ENCODE measurements at places on chromosomes 6 and 20. TPM values are rescaled to one million over a fixed set of nuclear protein-coding genes. Genes with fewer than 3 reads are reported as not detected.

Gene TBC1D32
- 11.1 TPM for total RNA-seq

Gene CLPSL2
- total RNA-seq, result not detected

Gene POPDC3
- 64.8 TPM for total RNA-seq

Gene LRP11
- 50.9 TPM for total RNA-seq

Gene SYNCRIP
- total RNA-seq, result 107 TPM

Gene PBOV1
- total RNA-seq, result not detected

Gene CTCFL
- not detected for total RNA-seq

Gene PSORS1C1
- total RNA-seq, result 0.64 TPM

Gene DEFB124
- total RNA-seq, result not detected

Gene SLC22A23
- 1.6 TPM for total RNA-seq

Gene ROS1
- 53.4 TPM for total RNA-seq

Gene ZC3H12D
- 0.06 TPM for total RNA-seq

Gene DPPA5
- total RNA-seq, result not detected

GRCh38 chr6:16717275-16717942 is 43.9 kb downstream of the ATXN1 start:
- DNase-seq, result no peak

GRCh38 chr20:31860390-31861134 is 9.8 kb downstream of the DUSP15 start:
- DNase-seq, result no peak

DNA sequence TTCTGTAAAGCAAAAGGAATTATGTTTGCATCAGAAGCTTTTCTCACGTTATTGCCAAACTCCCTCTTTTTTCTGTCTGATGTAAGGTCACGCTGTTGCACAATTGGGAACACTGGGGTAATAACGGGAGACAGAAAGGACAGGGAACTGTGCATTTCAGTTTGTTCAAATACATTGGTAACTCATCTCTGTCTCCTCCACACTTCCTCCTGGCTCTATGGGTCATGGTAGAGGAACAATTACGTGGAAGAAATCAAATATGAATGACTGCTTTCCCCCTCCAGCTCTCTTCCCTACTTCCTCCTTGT is 132.2 kb upstream of the TNFAIP3 start:
- no peak for DNase-seq

GRCh38 chr20:47358672-47359529 is 2.4 kb upstream of the ZMYND8 start:
- DNase-seq, result peak; percentile 94

DNA sequence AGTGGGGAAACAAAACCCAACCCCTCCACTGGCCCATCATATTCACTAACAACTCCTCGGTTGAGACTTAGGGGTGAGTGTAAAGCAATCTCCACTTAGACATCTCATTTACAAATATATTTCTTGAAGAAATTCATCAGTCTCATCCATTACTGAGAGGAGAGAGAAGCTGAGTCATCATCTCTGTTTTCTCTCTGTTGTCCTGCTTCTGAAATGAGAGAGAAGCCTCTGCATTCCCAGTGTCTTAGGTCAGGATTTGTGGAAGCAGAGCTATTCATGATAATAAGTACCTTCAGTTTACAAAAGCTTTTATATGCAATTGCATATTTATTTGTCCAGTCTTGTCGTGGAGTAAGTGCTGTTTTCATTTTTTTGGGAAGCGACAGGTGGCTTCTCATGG is 879 bp downstream of the MEP1A start:
- DNase-seq, result no peak

GRCh38 chr6:137465378-137466009 is 28.7 kb downstream of the OLIG3 start:
- DNase-seq, result no peak

DNA sequence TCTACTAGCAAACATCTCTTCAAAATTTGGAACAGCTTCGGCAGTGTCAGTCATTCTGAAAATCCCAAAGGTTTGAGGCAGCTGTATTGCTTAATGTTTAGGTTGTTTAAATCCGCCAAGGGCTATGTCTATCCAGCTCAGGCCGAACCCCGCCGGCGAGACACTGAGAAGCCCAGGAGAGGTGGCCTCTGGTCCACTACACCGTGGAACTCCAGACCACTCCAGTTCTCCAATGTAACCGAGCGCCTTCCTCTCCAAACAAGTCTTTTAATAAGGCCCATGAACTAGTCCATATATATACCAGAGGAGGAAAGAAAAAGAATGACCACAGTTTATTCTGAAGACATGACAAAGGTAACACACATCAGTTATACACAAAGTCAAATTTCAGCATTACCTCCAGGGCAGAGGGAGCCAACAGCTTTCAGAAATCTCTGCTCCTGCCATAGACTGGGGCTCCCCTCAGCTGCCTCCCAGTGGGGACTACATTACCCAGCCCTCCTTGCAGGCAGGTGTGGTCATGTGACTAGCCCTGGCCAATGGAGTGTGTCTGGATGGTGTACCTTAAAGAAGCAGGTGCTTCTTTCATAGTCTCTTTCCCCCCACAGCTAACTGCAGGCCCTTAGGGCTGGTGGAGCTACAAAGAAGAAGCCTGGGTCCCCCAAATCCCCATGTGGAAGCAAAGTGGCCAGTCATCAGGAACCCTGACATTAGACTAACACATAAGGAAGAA is at the start of gene RAMACL:
RAMACL (minus strand) TSS at position 255 of the 733 bp plus-strand sequence; CDS start at position 54, 201 bp downstream.
- DNase-seq, result peak; percentile 19

DNA sequence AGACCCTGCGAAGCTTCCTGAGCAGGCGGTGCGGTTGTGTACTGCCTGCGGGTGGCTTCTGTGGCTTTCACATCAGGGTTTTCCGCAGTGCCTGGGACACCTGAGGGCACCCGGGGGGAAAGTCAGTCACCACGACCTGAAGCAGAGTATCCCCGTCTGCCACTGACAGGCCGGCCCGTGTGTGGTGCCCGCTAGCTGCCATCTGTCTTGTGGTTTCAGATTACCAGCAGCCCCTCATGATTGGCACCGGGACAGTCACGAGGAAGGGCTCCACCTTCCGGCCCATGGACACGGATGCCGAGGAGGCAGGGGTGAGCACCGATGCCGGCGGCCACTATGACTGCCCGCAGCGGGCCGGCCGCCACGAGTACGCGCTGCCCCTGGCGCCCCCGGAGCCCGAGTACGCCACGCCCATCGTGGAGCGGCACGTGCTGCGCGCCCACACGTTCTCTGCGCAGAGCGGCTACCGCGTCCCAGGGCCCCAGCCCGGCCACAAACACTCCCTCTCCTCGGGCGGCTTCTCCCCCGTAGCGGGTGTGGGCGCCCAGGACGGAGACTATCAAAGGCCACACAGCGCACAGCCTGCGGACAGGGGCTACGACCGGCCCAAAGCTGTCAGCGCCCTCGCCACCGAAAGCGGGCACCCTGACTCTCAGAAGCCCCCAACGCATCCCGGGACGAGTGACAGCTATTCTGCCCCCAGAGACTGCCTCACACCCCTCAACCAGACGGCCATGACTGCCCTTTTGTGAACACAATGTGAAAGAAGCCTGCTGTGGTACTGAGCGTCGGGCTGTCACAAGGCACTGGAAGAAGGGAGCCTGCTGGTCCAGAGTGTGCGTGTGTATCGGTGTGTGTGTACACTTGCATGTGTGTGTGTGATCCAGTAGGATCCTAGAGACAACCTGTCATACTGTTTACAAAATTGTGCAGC is 54.4 kb downstream of the GOPC start:
- DNase-seq, result peak; percentile 86

- DNase-seq, result no peak
These were observed 364.3 kb upstream of the ID4 start for GRCh38 chr6:19472850-19473249.

GRCh38 chr20:1761116-1761515 is 103.5 kb upstream of the SIRPG start:
- DNase-seq, result peak; percentile 50

DNA sequence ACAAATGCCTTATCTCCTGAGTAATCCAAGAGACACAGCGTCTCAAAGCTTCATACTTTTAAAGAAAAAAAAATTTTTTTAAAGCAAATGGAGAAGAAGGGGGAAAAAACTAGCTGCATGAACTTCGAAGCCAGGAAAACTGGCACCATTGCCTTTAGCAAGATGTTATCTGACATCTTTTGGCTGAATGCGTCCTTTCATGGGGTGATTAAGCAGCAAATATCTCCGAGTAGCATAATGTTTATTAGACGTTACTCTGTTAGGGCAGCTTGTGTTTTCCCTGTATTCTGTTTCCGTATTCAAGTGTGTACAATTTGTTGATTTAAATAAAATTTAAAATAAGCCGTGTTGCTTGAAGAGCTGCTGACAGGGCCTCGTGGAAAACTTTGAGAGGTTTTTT is 76.5 kb upstream of the TSHZ2 start:
- DNase-seq, result no peak

GRCh38 chr6:78909391-78909790 is 42.0 kb downstream of the IRAK1BP1 start:
- peak; percentile 46 for DNase-seq

DNA sequence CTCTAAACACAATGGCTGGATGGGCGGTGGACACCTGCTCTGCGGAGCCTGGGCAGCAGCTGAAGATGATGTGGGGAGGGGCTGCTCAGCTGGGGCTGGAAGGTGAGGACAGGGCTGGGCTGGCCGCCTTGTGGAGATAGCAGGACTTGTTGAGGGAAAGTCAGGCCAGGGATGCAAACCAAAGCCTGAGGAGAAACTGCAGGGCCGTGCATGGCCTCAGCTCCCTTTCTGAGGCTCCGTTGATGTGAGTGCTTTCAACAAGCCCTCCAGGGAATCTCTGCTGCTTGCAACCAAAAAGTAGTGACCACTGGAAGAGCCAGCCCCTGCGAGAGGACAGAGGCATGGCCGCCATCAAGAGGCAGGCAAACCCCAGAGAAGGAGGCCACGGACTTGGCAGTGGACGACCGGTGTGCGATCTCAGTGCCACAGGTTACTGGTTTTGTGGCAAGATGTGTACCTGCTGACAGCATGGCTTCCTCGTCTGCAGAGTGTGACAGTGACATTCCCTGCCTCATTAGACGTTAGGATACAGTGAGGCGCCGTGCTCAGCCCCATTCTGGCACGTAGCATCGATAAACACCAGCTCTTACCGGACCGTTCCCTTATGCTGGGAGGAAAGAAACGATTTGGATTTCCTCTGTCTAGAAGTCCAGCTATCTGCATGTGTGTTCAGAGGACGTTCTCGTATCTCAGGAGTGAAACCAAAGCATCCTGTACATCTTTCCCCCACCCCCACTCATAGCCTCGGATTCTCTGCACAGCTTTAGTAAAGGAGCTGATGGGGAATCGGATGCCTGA is 37.9 kb downstream of the ERMARD start:
- DNase-seq, result no peak

- peak; percentile 90 for DNase-seq
These were observed 22.8 kb downstream of the SRSF3 start for GRCh38 chr6:36616893-36617521.

DNA sequence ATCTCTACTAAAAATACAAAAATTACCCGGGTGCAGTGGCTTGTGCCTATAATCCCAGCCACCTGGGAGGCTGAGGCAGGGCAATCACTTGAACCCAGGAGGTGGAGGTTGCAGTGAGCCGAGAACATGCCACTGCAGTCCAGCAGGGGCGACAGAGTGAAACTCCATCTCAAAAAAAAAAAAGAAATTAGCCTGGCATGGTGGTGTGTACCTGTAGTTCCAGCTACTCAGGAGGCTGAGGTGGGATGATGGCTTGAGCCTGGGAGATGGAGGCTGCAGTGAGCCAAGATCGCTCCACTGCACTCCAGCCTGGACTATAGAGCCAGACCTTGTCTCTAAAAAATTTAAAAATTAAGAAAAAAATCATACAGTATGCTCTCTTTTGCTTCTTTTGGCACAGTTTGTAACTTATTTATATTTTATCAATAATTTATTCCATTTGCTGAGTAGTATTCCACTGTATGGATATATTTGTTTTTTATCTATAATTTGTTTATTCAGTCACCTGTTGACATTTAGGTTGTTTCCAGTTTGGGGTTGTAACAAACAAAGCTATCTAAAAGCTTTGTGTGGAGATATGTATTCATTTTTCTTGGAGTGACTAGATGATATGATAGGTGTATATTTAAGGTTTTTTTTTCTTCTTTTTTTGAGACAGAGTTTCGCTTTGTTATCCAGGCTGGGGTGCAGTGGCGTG is 8.0 kb upstream of the MYBL2 start:
- no peak for DNase-seq

DNA sequence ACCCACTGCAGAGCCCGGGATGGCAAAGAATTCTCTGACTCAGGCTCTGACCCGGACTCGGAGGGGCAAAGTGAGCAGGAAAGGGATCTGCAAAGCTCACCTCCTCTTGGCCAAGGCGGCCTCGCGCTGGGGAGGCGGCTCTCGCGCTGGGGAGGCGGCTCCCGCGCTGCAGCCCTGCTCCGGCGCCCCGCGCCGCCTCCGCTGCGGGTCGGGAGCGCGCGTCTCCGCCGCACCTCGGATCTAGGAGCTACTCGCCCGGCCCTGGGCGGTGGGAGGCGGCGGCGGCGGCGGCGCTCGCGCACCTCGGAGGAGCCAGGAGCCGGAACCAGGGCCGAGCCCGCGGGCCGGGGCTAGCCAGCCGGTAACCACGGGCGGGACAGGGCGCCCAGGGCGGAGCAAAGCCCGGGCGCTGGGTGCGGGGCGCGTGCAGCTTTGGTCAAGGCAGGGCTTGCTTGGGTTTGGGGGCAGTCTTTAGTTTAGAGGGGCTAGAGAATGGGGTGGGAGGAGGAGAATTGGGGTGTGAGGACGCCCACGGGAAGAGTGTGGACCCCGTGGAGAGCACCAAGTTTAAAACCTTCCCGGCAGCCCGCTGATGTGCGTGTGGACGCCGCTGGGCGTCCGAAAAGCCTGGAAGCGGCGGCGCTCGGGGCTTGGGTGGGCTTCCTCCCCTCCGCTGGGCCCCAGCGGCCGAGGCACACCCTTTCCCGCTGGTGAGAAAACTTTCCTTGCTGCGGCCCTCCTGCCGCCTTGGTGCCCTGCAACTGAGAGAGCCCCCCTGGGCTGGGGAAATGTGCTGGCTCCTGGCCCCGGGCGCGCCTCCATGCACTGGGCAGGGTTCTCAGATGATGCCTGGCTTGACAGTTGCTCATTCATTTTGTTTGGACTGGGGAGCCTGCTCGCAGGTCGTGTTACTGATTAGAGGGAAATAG is at the start of gene MRAP2:
MRAP2 (plus strand) TSS at position 250 of the 929 bp plus-strand sequence. CDS start 21,547 bp downstream, outside the sequence.
- DNase-seq, result no peak

GRCh38 chr6:163707387-163708355 is 293.2 kb downstream of the QKI start:
- no peak for DNase-seq

- DNase-seq, result no peak
These were observed 547.7 kb downstream of the EPM2A start for GRCh38 chr6:145187491-145188206.

DNA sequence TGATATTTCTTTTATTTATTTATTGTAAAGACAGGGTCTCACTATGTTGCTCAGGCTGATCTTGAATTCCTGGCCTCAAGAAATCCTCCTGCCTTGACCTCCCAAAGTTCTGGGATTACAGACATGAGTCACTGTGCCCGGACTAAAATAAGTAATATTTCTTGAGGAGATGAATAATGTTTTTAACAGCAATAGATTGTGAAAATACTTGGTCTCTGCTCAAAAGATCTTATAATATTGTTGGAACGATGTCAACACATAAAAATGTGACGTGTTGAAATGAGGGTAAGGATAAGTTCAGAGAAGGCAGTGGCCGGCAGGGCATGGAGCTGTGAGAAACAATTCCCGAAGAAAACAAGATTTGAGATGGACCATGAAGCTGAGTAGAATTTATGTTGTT is 178.7 kb downstream of the GJA1 start:
- peak; percentile 43 for DNase-seq

GRCh38 chr6:160330619-160331018 is 17.6 kb upstream of the SLC22A3 start:
- DNase-seq, result no peak

Data from LHCN-M2 (cell line).